Stimulated activated CD4-positive, alpha-beta T cell treated with anti-CD3 and anti-CD28 coated beads, Interleukin-2, amount 100 ng/mL, for 24 hours (primary cell): ENCODE measurements at places on chromosomes 3 and 15.

DNA sequence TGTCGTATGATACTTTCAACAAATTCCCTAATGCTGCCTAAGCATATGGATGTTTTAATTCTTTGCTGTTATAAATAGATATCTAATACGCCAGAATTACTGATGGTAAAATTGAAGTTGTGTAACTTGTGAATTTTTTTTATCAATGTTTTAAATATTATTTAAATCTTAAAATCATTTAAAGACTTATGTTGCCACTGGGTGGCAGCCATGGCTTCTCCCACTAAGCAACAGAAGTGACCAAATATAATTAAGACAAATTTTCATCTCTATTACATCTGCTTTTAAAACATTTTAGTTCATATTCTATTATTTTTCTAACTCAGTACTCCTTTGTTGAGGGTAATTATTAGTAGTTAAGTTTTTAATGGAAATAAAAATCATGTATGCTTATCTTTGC lies 8.1 kb upstream of the IL20RB start:
- DNase-seq: no peak

GRCh38 chr3:132443421-132443820 lies 26.1 kb downstream of the DNAJC13 start:
- DNase-seq: no peak

GRCh38 chr15:93585012-93585411 lies 496.0 kb upstream of the RGMA start:
- DNase-seq: no peak

DNA sequence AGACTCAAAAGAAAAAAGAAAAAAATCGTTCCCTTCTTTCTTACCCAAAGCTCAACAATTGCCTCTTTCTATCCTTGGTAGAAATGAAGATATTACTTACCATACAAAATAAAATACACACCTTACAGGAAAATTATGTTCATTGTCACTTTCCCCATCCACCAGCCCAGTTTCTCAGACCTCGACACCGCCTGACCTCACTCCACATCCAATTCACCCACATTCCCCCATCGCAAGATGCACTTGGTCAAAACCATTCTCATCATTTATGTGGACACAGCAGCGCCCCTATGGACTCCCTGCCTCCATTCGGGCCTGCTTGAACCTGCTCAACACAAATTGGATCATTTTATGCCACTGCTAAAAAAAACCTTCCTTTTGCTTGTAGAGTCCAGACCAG lies 7.0 kb downstream of the ANPEP start:
- no peak for DNase-seq

DNA sequence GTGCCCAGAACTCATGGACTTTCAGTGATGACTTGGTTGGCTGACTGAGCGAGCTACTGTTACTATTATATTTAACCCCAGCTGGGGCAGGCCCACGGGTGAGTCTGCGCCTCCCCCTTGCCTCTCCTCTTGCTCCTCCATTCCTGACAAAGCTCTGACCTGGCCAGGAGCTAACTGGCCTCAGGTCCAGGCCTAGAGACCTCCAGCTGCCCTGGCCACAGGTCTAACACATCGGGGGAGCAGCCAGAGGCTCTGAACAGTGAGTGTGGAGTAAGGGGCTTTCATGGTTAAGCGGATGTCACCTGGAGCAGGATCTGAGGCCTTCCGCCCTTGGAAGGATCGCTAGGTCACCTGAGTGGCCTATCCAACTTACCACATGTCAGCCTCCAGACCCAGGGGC lies 96.3 kb upstream of the HERC1 start:
- DNase-seq: no peak

DNA sequence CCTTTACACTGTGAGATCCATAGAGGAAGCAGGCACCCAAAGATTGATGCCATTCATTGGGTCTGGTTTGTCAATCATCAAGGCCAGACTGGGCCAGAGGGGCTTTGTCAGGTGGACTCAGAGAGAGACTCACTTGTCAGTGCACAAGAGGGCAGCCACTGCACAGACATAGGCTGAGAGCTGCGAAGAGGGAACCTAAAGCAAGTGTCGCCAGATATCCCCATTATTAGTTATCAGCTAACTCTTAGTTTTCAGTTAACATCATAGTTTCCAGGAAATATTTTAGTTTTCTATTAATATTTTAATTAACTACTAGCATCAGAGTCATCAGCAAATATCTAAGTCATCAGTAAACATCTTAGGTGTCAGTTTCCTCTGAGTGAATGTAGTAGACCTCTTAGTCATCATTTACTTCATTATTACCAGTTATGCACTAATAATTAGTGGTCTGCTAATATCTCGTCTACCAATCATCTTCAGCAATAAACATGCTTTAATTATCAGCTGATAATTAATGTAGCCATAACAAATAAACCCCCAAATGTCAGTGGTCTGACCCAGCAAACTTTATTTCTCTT lies 41.7 kb upstream of the LIMD1 start:
- DNase-seq: no peak

GRCh38 chr3:135056084-135056730 lies 261.1 kb downstream of the EPHB1 start:
- no peak for DNase-seq

GRCh38 chr3:126891791-126892190 lies 91.1 kb upstream of the PLXNA1 start:
- DNase-seq: no peak

DNA sequence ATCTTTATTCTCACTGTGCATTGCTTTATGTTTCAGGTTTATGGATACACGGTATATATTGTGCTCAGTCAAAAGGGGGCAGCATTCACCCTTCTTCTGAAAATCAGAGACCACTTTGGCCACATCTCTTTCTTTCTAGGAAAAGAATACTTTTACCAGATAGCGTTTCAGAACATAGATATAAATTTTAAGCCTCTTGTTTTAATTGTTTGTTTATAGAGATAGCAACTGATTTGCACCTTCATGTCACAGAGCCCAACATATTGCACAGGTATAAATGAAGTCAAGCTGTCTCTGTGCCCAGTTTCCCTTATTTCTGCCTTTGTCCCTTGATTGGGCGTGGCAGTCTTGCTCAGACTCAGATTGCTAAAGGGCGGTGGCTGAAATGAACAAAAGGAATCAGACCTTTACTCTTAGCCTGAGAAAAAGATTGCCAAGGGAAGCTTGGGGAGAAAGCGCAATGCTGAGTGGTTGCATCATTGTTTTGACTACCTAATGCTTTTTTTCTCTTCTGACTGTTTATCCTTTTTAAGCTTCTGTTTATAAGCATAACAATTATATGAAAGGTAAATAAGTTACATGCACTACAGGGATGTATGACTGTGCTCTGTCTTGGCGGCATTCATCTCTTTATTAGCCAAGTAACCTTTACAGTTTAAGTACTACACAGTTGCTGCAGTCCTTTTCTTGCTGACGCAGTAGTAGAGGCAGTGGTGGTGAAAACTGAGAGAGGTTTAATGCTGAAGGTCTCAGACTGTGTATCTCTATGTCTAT lies 70.8 kb upstream of the ZBTB20 start:
- DNase-seq: peak; percentile 1

DNA sequence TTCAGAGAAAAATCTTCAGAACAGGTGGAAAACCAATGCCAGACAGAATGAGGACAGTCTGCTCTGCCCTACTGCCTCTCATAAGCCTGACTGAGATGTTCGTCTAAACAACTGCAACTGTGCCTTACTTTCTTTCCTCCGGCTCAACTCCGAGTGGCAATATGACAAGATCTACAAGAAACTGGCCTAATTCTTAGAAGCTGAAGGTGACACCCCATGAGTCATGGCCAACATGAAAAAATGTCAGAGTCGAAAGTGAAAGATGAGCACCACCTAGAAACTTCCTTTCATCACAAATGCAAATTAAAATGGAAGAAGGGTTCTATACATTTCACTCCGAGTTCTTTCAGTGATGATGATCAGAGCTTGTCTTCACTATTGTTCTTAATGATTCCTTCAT lies 12.9 kb downstream of the PCYT1A start:
- peak; percentile 48 for DNase-seq

- no peak for DNase-seq
Observed at GRCh38 chr3:60250206-60250605, 1001.0 kb downstream of the FHIT start.

- no peak for DNase-seq
Observed at GRCh38 chr3:64895106-64895990, 207.5 kb upstream of the ADAMTS9 start.

DNA sequence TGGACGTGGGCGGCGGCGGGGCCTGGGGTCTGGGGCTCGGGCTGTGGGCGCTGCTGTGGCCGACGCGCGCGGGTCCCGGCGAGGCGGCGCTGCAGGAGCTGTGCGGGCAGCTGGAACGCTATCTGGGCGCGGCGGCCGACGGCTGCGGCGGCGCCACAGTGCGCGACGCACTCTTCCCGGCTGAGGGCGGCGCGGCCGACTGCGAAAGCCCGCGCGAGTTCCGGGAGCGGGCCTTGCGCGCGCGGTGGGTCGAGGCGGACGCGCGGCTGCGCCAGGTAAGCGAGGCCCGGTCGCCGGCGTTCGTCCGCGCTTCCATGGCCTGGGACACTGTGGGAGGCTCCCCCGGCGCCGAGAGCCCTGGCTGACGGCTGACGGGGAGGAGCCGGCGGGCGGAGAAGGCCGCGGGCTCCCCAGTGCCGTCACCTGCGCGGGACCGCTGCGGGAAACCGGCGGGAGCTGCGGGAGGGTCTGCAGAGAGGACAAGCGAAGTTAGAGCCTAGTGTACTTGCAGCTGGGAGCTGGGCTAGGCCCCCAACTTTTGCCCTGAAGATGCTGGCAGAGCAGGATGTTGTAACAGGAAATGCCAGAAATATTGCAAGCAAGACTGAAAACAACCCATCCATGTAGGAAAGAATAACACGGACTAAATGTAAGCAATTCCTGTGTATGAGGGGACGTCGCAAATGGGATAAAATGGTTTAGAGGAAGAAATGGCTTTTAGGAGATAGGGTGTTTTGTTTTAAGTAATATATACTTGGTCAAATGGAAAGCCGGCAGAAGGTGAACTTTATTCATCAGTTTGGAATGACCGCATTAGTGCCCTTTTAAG lies 847 bp downstream of the WHAMM start:
- peak; percentile 42 for DNase-seq

DNA sequence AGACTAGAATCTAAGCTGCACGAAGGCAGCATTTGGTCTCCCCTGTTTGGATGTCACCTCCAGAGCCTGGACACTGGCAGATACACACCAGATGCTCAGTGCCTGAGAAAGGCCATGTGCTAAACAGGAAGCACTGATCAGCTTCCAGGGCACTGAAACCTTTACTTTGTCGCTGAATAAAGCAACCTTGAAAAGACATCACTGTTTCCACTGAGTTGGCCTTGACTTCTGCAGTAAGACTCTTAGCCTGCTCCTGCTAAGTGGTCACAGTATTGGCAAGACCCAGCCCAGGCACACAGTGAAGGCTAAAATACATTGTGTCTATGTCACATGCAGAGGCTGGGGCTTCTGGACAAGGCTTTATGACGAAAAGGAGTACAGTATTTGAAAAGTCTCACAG lies 104.3 kb upstream of the ICE2 start:
- no peak for DNase-seq

- no peak for DNase-seq
Observed at GRCh38 chr3:9231006-9231405, 18.4 kb downstream of the SRGAP3 start.
